ENCODE measurements at places on chromosomes 1 and 21. TPM values are rescaled to one million over a fixed set of nuclear protein-coding genes. Genes with fewer than 3 reads are reported as not detected.

TESK2 gene
- 4.3 TPM for total RNA-seq

PEAR1 gene
- total RNA-seq = not detected

FAM229A gene
- 4.2 TPM for total RNA-seq

AXDND1 gene
- total RNA-seq = not detected

LRRC41 gene
- total RNA-seq = 73.5 TPM

KRTAP11-1 gene
- not detected for total RNA-seq

KRTAP19-3 gene
- not detected for total RNA-seq

LTN1 gene
- total RNA-seq = 49.8 TPM

CFAP126 gene
- total RNA-seq = not detected

GRCh38 chr1:177600321-177600720, 369.5 kb downstream of the SEC16B start:
- H3K27me3 ChIP-seq = no peaks in the 10 kb centered on the region
- no peaks in the 10 kb centered on the region for H3K4me1 ChIP-seq
- H3K4me3 ChIP-seq = no peak overlapping the region
- no peaks in the 10 kb centered on the region for H3K36me3 ChIP-seq

DNA sequence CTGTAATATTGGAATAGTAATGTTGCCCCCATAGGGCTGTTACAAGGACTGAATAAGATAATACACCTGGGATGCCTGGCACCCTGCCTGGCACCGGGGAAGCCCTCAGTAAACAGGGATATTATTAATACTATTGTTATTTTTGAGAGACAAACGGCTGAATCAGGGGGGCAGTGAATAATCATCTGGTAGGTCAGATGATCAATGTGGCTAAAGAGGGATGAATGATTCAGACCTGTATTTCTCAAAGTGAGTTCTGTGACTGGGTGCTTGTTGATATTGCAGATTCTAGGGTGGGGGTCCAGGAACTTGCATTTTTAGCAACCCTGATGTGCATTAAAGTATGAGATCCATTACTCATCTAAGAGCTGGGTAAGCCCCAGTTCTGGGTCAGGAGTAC, 46.2 kb upstream of the BCL10 start:
- peaks cover 3% of the 10 kb centered on the region for H3K36me3 ChIP-seq
- no peaks in the 10 kb centered on the region for H3K27me3 ChIP-seq
- H3K4me3 ChIP-seq = no peak overlapping the region
- no peak overlapping the region for H3K27ac ChIP-seq

GRCh38 chr1:182995894-182996293, 27.3 kb upstream of the LAMC1 start:
- no peaks in the 10 kb centered on the region for H3K27me3 ChIP-seq
- no peak for DNase-seq
- no peaks in the 10 kb centered on the region for H3K4me1 ChIP-seq
- no peak overlapping the region for H3K4me3 ChIP-seq
- H3K27ac ChIP-seq = no peak overlapping the region
- H3K36me3 ChIP-seq = no peaks in the 10 kb centered on the region

- peaks cover 9% of the 10 kb centered on the region for H3K36me3 ChIP-seq
- no peak overlapping the region for H3K4me3 ChIP-seq
- H3K27ac ChIP-seq = no peak overlapping the region
- DNase-seq = no peak
- no peaks in the 10 kb centered on the region for H3K4me1 ChIP-seq
Measured at GRCh38 chr1:184698016-184698415, 56.6 kb downstream of the EDEM3 start.

GRCh38 chr21:18991846-18992245, 588.3 kb upstream of the TMPRSS15 start:
- no peak overlapping the region for H3K4me3 ChIP-seq
- no peak overlapping the region for H3K27ac ChIP-seq
- H3K36me3 ChIP-seq = no peaks in the 10 kb centered on the region

GRCh38 chr1:160022330-160023310, 9.2 kb downstream of the PIGM start:
- H3K4me3 ChIP-seq = no peak overlapping the region
- no peaks in the 10 kb centered on the region for H3K27me3 ChIP-seq
- no peak overlapping the region for H3K27ac ChIP-seq
- no peak for DNase-seq
- no peaks in the 10 kb centered on the region for H3K36me3 ChIP-seq

DNA sequence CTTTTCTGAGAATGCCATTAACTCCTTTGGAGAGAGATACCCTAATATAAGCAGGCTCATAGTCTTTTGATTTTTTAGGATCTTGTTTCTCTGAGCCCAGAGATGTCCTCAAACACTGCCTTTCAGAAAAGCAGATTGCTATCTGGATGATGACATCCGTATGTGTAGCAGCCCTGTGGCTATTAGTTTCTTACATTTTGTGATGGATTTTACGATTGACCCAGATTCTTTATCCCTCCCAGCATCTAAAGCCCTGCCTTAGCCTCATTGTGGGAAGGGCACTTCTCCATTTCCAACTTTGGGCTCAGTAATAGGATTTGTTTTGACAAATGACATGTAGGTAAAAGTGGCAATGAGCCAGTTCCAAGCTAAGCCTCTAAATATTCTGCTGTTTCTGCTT, 300.3 kb downstream of the TTLL7 start:
- H3K4me3 ChIP-seq = no peak overlapping the region
- H3K27me3 ChIP-seq = no peaks in the 10 kb centered on the region
- no peak for DNase-seq

DNA sequence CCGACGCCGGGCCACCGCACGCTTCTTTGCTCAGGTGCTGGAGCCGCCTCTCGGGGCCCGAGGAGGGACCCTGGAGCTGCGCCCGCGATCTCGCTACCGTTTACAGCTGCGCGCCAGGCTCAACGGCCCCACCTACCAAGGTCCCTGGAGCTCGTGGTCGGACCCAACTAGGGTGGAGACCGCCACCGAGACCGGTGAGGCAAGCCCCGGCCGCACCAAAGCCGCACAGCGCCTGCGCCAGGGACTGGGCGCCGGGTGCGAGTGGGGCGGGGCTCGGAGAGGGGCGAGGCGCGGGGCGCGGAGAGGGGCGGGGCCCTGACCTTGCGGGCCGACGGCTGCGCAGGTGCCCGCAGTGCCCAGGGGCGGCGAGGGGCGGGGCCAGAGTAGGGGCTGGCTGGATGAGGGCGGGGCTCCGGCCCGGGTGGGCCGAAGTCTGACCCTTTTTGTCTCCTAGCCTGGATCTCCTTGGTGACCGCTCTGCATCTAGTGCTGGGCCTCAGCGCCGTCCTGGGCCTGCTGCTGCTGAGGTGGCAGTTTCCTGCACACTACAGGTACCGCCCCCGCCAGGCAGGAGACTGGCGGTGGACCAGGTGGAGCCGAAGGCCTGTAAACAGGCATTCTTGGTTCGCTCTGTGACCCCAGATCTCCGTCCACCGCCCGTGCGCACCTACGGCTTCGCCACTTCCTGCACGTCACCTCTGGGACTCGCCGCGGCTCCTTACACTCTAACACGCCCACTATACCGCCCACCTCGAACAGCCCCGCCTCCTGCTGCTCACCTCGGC, 9.8 kb upstream of the CDC20 start:
- no peaks in the 10 kb centered on the region for H3K36me3 ChIP-seq
- H3K4me1 ChIP-seq = no peaks in the 10 kb centered on the region
- no peaks in the 10 kb centered on the region for H3K27me3 ChIP-seq
- peak; percentile 59 for DNase-seq
- H3K27ac ChIP-seq = no peak overlapping the region
- peak overlapping the region; percentile 57 for H3K4me3 ChIP-seq

- H3K27me3 ChIP-seq = no peaks in the 10 kb centered on the region
- peak; percentile 34 for DNase-seq
- no peak overlapping the region for H3K27ac ChIP-seq
- no peaks in the 10 kb centered on the region for H3K36me3 ChIP-seq
- no peak overlapping the region for H3K4me3 ChIP-seq
- no peaks in the 10 kb centered on the region for H3K4me1 ChIP-seq
Measured at GRCh38 chr1:176696109-176696508, 233.1 kb downstream of the PAPPA2 start.

DNA sequence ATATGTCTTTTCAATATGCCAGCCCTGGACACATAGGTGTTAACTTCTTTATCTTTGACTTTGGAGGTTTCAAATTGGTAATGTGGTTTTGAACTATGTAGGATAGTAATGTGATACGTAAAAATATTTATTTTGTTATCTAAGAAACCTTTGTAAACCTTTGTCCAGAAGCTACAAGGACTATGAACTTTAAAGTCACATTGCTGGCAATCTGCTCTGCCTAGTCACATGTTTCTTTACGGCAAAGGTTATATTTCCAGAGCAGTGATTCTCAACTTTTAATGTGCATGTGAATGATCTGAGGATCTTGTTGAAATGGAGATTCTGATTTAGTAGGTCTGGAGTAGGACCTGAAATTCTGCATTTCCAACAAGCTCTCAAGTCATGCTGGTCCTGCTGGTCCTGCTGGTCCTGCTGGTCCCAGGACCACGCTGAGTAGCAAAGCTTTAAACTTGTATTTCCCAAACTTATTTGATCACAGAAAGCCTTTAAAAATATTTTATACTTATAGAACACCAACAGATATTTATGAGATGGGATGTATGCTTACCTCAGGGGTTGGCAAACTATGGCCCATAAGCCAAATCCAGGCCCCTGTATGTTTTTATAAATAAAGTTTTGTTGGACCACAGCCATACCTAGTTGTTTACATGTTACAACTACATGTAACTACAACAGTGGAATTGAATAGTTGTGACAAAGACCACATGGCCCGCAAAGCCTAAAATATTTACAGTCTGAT, 57.9 kb upstream of the QSOX1 start:
- no peak overlapping the region for H3K4me3 ChIP-seq
- no peaks in the 10 kb centered on the region for H3K27me3 ChIP-seq
- no peak for DNase-seq
- H3K36me3 ChIP-seq = peaks cover 72% of the 10 kb centered on the region
- no peak overlapping the region for H3K27ac ChIP-seq

GRCh38 chr1:23593556-23594148, 34.4 kb upstream of the ID3 start:
- peaks cover 51% of the 10 kb centered on the region for H3K4me1 ChIP-seq
- H3K27ac ChIP-seq = no peak overlapping the region
- no peaks in the 10 kb centered on the region for H3K36me3 ChIP-seq
- H3K27me3 ChIP-seq = no peaks in the 10 kb centered on the region
- no peak overlapping the region for H3K4me3 ChIP-seq
- peak; percentile 69 for DNase-seq

DNA sequence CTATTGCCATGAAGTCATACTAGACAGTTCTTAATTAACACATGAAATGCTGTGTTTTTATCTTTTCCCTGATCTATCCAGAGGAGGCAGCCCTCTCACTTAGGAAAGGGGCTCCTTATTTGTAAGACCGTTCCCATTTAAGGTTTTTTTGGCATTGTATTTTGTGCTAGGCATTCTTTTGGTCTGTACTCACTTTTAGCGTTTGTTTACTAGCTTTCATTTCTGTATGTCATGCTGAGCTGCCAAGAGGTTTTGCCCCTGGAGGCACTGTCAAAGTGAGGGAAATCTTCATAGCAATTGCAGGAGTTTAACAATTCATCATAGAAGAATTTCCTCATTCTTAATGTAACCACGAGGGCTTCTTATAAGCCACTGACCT, 59.5 kb downstream of the MTR start:
- no peak for DNase-seq
- H3K36me3 ChIP-seq = peaks cover 16% of the 10 kb centered on the region
- no peak overlapping the region for H3K27ac ChIP-seq
- H3K4me1 ChIP-seq = no peaks in the 10 kb centered on the region
- no peak overlapping the region for H3K4me3 ChIP-seq

DNA sequence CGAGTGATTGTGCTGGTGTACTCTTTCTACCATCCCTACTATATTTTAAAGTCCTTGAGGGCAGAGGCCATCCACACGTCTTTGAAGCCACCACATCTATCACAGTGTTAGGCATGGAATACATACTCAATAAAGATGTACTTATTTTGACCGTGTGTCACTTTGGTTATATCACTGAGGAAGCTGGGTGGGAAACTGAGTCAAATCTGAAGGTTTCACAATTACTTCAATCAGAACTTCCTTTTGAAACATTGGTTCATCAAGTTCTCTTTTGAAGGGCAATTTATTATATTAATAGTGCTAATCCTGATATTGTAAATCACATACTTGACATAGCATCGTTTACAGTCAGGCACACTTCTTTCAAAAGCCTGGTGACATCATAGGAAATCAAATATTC, 53.3 kb upstream of the ATP1B1 start:
- no peak overlapping the region for H3K4me3 ChIP-seq
- H3K4me1 ChIP-seq = no peaks in the 10 kb centered on the region
- H3K27me3 ChIP-seq = no peaks in the 10 kb centered on the region
- H3K36me3 ChIP-seq = no peaks in the 10 kb centered on the region
- H3K27ac ChIP-seq = no peak overlapping the region

DNA sequence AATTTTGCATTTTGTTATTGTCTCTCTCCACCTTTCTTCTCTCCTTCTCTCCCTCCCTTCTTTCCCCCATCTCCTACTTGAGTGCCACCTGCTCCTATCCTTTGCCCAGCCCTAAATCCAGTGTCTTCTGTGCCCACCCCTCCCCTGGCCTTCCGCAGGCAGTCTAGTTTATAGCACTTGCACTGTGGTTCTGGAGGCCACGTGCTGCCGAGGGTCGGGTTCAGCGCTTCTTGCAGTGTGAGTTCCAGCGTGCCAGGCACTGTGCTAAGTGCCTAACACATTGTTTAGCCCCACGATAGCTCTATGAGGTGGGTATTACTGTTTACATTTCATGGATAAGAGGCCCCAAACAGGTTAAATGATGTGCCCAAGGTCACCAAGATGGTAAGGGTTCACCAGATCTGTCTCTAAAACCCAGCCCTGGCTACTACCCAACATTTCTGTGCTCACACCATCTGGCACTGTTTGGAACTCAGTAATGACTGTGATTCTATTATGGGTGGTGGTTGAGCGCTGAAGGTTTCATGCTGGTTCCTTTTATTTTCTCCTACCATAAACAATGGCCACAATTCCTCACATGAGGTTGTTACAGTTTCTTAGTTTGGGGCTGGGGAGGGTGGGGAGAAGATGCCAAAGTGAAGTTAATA, 14.1 kb upstream of the ATP1A4 start:
- H3K27ac ChIP-seq = no peak overlapping the region
- H3K4me1 ChIP-seq = no peaks in the 10 kb centered on the region
- H3K27me3 ChIP-seq = no peaks in the 10 kb centered on the region
- H3K36me3 ChIP-seq = peaks cover 81% of the 10 kb centered on the region

DNA sequence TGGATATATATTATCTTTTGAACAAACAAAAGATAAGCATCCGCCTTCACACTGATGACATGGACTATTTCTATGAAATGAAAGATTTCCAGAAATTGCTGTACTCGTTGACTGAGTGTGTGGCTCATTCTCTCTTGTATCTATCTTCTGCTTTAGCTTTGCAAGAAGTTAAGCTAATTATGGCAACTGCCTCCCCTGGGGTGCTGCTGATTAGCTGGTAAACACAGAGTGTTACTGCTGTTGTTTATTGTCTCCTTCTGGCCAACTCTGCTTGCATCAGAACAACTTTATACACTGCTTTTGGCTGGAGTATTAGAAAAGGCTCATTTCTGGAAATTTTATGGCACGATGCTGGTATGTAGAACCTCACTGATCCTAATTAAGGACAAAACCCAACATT, 95.6 kb upstream of the SNX7 start:
- H3K4me1 ChIP-seq = no peaks in the 10 kb centered on the region
- H3K27me3 ChIP-seq = no peaks in the 10 kb centered on the region
- DNase-seq = no peak
- H3K36me3 ChIP-seq = no peaks in the 10 kb centered on the region
- H3K27ac ChIP-seq = no peak overlapping the region
- no peak overlapping the region for H3K4me3 ChIP-seq

GRCh38 chr1:158203693-158204457, 23.2 kb downstream of the CD1D start:
- no peak overlapping the region for H3K4me3 ChIP-seq
- H3K27me3 ChIP-seq = no peaks in the 10 kb centered on the region
- H3K4me1 ChIP-seq = no peaks in the 10 kb centered on the region
- H3K36me3 ChIP-seq = no peaks in the 10 kb centered on the region
- no peak overlapping the region for H3K27ac ChIP-seq
